Type B pancreatic cell (in vitro differentiated cells): ENCODE measurements at places on chromosomes 1 and 21.

GRCh38 chr1:168636642-168637111, 60.3 kb downstream of the XCL1 start:
- DNase-seq, result no peak

DNA sequence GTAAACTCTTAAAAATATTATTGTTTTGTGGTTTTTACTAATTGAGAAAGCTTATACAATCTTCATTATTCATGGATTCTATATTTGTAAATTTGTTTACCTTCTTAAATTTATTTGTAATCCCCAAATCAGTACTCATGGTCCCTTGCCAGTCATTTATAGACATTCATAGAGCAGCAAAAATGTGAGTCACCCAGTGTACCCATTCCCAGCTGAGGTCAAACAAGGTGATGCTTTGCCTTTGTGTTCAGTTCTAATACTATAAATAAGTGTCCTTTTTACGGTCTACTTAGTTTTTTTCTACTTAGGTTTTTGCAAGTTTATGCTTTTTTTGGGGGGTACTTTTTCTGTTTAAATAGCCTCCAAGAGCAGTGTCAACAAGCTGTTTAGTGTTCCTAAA, 36.1 kb downstream of the SORT1 start:
- DNase-seq, result no peak

DNA sequence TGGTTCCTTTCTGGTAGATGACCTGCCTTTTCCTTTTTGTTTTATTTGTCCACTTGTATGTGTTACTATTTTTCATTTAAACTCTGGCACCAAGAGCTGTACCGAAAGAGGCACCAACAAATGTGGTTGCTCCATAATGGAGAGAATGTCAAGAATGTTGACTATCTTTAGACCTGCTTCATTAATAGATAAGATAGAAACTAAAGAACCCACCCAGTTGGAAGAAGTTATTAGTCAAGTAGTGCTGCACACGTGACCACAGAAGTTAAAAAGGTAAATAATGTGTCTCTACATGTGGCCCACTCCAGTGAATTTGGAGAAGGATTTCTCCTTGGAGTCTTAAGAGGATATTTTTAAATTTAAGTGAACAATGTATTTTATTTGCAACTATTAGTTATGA, 9.3 kb downstream of the ATP1A1 start:
- DNase-seq, result no peak

- no peak for DNase-seq
Measured at GRCh38 chr1:34460193-34460592, 283.5 kb downstream of the C1orf94 start.

DNA sequence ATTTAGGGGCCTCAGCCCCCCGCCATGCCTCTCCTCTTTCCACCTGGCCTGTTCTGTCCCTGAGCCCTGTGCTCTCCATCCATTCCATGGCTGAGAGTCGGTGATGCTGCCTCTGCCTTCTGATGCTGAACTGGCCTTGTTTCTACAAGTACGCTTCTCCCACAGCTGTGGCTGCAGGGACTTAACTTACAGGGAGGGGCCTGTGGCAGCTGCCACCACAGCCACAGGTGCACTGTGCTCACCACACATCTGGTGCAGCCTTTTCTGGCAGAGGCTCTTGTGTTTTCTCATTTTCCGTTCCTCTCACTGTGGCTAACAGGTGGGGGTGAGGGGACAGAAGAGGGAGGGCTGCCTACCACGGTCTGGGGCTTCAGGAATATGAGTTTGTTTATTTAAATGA, 4.2 kb downstream of the FMO1 start:
- no peak for DNase-seq

DNA sequence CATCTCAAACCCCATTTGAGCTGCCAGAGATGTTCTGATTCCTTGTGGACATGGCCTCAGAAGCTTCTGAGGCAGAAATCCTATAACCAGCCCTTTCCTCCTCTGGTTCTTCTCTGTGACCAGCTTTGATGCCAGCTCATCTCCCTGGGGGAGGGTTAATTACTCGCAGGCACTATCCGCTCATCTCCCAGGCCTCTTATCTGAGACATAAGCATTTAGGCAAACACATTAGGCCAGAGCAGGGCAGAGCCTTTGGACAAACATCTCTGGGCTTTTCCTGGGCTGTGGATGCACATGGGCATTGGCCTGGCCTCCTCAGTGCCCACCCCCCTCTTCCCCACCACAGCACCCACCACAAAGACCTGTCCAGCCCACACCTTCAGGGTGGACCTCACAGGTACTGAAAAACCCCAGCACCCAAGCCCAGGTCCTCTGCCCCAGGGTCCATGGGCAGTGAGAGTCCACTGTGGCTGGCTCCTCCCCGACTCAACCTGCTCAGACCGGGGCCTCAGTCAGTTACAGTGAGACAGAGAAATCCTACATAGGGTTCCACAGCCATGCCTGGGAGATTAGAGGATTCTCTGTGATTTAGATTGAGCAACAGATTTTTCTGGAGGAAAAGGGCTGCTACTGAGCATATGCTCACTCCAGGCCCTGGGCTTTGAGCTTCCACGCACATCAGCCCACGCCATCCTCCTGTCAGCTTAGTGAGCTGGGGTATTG, 26.9 kb downstream of the IGSF21 start:
- DNase-seq, result no peak
